AG20443 (cell line): ENCODE measurements at places on chromosomes 16 and 17.

DNA sequence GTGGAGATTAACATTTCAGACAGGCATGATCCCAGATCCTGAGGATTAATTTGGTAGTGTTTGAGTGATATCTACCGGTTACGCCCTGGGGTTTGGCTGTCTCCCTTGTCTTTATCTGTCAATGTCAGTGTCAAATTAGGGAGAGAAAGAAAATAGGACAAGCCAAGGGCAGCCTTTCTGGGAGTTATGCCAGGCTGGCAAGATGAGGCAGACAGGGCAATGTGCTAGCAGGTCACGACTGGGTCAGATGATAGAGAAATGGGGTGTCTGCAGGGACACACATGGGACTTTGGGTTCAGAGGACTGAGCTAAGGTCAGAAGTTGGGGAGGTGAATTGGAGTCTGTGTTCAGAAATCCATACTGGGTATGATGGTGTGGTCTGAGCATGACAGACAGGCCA lies 27.4 kb upstream of the LYRM9 start:
- DNase-seq = no peak

- DNase-seq = peak; percentile 37
Measured at GRCh38 chr17:5194346-5194745, 2.7 kb upstream of the ZNF594 start.

DNA sequence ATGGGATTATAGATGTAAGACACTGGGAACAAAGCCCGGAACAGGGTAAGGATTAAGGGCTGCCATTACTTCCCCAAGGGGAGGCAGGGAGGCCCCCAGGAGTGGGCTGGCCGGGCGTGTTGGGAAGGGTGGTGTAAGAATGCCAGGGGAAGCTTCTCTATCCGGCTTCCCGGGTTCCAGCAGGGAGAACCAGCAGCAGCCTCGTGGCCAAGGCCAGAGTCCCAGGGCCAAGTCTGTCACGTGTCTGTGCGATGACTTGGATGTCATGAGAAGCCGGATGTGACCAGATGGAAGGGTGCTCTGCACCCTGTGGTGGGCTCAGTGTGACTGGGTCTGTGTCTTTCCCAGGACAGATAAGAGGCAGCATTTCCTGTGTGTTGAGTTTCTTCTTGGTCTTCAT lies 52.1 kb downstream of the SCNN1B start:
- DNase-seq = no peak

DNA sequence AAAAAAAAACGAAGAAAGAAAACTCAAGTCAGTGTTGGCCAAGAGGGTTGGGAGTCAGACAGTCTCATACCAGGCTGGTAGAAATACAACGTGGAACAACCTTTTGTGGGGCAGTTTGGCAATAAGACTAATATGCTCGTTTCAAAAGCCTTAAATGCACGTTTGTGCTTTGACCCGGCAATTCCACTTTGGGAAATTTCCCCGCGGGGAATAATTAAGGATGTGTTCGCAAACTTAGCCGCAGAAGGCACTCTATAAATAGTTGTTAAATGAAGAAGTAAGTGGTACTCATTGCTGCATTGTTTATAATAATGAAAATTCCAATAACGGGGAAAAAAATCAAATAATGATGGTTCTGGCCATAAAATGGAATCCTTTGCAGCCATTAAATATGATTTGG lies 664.8 kb upstream of the EEF2KMT start:
- no peak for DNase-seq
